Stimulated activated CD8-positive, alpha-beta memory T cell treated with anti-CD3 and anti-CD28 coated beads, Interleukin-4, amount 100 ng/mL, for 4 hours (primary cell): ENCODE measurements at places on chromosomes 1 and 21.

DNA sequence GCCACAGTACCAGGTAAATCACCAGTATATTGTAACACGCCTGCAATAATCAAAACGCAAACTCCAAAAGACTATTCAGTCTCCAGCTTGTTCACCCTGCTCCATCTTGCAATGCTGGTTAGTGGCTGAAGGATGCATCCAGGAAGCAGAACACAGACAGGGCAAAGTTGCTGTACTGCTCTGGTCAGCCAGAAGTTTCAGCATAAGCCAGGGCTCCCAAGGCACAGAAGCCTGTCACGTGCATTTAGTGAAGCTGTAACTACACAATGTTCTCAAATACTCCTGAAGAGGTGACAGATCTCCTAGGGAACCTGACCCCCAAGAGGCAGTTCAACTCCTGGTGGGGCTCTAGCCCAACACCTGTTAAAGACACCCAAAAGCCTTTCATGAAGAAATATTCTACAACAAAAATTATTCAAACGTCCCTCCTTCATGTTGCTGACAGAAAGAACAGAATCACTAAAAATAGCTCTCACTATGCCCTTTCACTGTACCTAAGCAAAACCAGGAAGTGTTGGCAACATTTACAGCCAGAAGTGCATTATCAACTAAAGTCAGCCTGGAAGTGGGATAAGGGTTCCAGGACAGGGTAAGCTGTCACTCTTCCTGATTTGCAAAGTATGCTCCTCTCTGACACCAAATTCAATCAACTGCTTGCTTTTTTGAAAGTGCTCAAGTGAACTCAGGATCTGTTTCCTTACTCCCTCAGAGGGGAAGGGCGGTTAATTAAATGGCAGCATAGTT, 52.1 kb downstream of the SLC35D1 start:
- DNase-seq = no peak

- DNase-seq = no peak
Observed at GRCh38 chr1:233613252-233614172, at the start of gene KCNK1. Gene KCNK1 (plus strand): TSS chr1:233614106. CDS start chr1:233614172, 66 bp downstream.

DNA sequence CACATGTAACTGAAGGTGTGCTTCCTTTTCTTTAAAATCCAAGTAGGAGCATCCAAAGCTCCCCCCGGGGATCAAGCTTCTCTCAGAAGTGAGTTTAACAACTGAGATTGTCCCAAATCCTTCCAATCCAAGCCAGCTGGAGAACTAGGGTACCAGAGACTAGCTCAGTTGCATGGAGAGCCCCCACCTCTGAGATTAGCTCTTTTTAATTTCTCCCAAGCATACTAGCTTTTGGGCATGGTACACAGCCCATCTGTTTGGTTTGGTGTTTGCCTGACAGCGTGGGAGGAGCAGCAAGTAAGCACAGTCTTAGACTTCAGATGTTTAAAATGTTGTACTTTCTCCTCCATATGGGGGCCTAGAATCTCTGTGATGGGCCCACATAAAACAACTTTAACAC, 142.8 kb downstream of the ASTN1 start:
- no peak for DNase-seq

GRCh38 chr1:208031316-208031931, 120.5 kb upstream of the CD34 start:
- no peak for DNase-seq

- DNase-seq = no peak
Observed at GRCh38 chr21:21111309-21111920, 113.2 kb downstream of the NCAM2 start.

- no peak for DNase-seq
Observed at GRCh38 chr1:184242507-184242943, 144.3 kb upstream of the C1orf21 start.

DNA sequence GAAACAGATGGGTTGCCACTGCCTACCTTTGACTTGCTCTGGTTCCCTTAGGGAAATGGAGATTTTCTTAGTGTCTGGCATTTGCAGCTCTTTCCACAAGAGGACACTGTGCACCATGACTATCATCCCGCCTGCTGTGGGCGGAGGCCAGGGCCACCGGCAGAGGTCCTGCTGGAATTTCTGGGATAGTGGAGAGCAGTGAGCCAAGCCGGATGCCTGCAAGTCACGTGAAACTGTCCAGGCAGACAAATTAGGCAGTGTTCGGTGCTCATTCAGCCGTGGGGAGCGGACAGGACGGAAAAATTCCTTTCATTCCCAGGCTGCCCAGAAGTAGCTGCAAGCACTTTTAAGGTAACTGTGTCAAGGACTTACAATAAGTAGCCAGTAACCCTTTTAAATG, 43.4 kb downstream of the IGSF5 start:
- no peak for DNase-seq

GRCh38 chr1:17365293-17365692, 6.7 kb upstream of the PADI6 start:
- DNase-seq = no peak

DNA sequence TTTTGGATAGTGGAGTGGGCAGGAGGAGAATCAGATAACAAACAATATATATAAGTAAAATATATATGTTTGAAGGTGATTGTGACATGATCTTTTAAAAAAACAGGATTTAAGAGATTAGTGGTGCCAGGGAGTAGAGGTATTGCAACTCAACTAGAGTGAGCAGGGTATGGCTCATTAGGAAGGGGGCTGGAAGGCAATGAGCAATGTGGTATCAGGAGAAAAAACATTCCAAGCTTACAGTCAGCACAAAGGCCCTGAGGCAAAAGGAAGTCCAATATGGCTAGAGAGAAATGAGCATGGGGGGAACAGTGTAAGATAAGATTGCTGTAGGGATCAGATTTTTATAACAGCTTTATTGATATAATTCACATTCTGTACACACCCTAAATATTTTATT, 5.3 kb upstream of the GADD45A start:
- no peak for DNase-seq

DNA sequence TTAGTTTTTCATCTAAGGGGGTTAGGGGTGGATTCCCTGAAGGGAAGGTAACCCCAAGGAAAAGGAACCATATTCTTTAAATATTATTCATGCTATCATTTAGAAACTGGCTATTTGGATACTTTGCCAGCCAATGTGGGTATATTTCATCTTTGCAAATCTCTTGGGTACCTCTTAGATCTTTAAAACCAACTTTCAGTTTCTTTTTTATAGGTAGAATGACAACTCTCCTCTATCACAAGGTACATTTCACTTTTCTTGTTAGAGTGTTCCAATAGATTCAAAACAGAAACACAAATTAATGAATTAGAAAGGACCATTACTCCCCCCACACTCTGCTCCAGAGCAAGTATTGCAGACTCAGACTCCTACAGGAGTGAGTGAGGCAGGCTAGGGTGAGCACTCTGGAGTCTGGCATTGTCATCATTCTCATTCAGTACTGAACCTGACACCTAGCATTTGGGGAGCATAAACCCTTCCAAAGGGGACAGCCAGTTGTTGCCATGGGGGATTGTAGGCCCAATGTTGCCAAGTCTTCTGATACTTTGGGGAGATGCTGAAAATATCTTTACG, 43.0 kb downstream of the MACO1 start:
- no peak for DNase-seq

- no peak for DNase-seq
Observed at GRCh38 chr1:226665505-226666163, 73.4 kb downstream of the ITPKB start.

- DNase-seq = no peak
Observed at GRCh38 chr1:46039571-46040052, 92.8 kb downstream of the PIK3R3 start.

DNA sequence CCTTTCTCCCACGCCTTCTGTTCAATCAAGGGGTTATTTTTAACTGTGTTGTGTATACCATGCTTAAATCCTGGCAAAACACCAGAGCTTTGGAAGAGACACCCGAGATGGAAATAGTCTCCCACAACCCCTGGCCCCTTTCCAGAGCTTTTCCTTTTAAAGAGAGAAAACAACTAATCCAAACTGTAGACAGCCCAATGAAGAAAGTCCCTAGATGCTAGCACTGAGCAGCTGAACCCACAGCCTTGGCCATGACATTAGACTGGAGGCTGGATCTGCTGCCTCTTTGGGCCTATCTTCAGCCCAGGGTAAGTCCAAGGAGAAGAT, 64.9 kb upstream of the ARTN start:
- DNase-seq = no peak

GRCh38 chr1:218620956-218621355, 275.8 kb downstream of the TGFB2 start:
- DNase-seq = no peak

DNA sequence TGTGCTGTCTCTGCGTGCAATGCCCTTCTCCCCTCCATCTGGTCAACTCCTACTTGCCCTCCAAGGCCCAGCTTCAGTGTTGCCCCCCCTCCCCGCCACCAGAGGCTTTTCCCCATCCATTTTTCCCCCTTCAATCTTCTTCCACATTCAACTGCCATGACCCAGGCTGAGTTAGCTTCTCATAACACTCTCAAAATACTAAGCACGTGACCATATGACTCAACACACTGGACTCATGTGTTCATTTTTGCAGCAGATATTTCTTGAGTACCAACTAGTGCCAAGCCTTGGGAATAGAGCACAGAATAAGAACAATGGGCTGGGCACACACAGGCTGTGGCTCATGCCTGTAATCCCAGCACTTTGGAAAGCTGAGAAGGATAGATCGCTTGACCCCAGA, 132.1 kb downstream of the IGSF21 start:
- DNase-seq = no peak

DNA sequence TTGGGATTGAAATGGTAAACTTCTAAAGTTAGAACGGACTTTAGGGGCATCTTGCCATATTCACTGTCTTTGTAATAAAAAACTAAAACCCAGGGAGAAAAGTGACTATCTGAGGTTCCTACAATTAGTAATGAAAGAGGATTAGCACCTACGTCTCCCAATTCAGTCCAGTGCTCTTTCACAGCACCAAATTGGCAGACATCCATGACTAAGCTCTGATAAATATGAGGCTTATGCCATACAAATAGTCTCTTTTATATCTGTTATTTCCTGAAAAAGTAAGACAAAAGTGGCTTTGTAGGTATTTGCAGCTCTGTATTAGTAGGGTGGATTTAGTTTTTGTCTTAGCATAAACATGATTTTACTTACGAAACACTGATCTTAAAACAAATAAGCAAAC, 315.0 kb upstream of the NRIP1 start:
- DNase-seq = no peak

- DNase-seq = no peak
Observed at GRCh38 chr1:148355976-148356375, 127.1 kb downstream of the PPIAL4G start.

DNA sequence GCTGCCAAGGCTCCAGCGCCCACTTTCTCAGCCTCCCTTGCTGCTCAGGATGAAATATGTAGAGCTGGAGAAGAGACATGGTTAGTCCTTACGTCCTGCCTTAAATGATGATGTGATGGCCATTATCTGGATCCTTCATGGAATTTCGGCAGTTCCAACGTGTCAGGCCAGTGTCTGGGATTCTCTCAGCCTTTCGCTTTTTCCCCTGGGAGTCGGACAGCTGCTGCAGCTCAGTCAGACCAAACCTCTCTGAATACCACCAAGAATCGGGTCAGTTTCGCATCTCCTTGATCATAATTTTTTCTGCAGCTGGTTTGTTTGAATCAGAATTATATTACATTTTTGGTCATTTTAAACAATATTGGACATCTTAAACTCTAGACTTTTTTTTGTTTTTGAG, 22.3 kb upstream of the KLHDC8A start:
- DNase-seq = no peak

DNA sequence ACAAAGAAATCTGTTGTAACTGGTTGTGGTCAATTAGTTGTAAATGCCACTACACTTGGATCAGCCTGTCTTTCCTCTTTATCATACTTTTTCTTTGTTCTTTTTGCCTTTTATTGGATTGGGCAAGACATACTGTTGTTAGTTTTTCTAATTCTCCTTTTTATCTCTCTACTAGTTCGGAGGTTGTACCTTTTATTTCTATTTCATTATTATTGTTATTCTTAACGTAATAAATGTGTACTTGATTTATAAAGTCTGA, 59.2 kb downstream of the IVNS1ABP start:
- DNase-seq = no peak

- DNase-seq = no peak
Observed at GRCh38 chr1:151060007-151060656, at the start of gene MLLT11. Gene MLLT11 (plus strand): TSS chr1:151060397. CDS start chr1:151067225, 6,828 bp downstream.

DNA sequence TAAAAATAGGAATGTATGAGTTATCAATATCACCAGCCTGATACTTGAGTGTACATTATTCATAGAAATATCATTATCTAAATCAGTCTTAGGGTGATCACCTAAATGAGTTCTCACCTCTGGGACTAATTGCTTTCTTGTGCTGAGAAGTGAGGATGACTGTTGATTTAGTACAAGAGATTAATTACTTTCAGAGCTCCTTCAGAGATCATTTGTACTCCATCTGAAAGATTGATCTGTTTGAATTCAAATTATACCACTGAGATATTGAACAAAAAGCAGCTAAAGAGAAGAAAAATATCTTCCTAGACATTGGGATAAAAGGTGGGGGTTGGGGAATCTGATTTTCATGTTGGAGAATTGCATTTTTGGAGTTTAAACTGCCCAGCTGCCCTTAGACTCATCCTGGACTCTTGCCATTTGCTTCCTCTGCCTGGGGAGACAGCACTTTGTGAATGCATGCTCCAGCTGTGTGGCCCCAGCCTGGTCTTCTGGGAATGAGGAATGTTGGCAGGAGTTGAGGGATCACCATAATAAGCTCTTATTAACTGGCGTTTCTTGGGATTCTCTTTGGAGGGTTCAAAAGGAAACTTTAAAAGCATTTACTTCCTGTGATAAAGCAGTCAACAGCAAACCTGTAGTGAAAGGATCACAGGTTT, 19.7 kb upstream of the PGBD2 start:
- DNase-seq = no peak
